ENCODE measurements at places on chromosomes 13 and 19.

DNA sequence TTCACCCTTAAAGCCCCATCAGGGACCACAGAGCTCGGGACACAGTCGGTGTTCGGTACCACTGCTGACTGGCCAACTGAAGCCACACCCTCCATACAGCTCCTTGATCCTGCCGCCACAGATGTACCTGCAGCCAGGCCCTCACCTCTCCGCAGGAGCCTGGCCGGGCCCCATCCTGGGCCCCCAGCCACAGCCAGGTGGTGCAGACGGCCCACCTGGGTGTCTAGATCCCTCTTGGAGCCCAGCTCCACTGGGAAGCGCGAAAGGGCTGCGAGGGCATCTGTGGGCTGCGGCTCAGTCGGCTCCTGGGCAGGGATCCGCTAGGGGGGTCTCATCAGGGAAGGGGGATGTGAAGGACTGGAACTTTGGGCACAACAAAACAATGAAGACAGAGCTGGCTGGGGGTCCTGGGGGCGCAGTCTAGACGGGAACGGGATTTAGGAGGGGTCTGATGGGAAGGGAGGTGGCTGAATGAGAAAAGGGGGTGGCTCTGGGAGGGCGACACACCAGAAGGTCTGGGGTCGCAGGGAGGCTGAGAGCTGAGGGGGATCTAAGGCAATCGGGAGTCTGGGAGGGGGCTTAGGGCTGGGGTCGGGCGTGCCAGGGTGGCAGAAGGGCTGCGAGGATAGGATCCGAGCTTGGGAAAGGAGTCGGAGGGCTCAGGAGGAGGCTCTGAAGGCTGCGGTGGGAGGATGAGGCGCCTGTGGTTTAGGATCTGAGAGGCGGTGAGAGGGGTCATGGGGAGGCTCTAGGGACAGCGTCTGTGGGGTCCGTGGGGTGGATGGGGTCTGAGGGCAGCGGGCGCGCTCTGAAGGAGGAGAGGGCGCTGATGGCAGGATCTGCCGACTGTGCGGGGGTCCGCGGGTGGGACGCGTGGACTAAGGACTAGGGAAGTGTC is 15.8 kb downstream of the PRODH2 start:
- DNase-seq = no peak

GRCh38 chr13:45456196-45456972 is 8.4 kb upstream of the COG3 start:
- no peak for DNase-seq

GRCh38 chr13:20673715-20674114 is 29.8 kb upstream of the IL17D start:
- DNase-seq = no peak

- DNase-seq = no peak
Observed at GRCh38 chr13:76677043-76677442, 209.2 kb downstream of the KCTD12 start.

GRCh38 chr13:106143392-106143791 is 392.1 kb downstream of the EFNB2 start:
- no peak for DNase-seq

- DNase-seq = peak; percentile 62
Observed at GRCh38 chr19:8641908-8642547, 11.6 kb downstream of the NFILZ start.

DNA sequence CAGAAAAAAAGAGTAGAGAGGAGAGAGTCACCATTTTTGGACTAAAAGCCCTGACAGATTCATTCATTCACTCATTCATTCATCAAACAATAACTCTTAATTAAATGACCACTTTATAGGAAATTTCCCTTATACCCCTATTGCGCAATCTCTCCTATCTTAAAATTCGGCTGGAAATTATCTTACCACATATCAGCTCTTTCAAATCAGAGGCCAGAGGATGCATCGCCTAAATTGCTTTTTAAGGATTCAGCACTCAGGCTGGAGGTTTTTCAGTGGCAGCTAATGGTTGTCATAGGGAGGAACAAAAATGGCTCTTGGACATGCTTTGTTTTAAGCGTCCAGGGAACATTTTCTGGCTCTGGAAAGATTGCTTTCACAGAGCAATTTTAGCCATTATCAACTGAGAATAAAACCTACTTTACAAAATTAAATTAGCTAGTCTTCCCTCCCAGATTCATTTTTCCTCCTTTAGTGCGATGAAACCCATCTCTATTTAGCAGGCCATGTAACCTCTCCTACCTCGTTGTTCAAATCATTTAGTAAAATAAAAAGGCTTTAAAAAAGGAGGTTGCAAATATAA is 115.2 kb downstream of the OLFM4 start:
- no peak for DNase-seq

- no peak for DNase-seq
Observed at GRCh38 chr19:40671404-40671803, 19.0 kb downstream of the NUMBL start.

GRCh38 chr13:23805122-23805521 is 84.1 kb downstream of the MIPEP start:
- no peak for DNase-seq

DNA sequence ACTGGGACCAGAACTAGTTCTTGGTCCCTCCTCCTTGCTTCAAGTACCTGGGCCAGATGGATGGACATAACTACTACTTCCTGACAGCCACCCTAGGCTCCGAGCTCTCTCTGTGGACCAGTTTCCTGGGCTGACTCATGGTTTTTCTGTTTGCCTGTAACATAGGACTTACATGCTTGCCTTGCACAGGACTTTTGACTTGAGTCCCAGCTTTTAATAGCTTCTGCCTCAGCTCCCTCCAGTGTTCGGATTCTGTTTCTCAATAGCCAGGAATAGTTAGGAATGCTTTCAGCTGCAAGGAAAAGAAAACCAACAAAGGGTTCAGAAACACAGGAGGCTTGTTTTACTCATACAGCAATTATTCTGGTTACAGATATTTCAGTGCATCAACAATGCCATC is 405.9 kb downstream of the ZNF536 start:
- DNase-seq = no peak

GRCh38 chr13:67224148-67224846 is 5.8 kb downstream of the PCDH9 start:
- no peak for DNase-seq

DNA sequence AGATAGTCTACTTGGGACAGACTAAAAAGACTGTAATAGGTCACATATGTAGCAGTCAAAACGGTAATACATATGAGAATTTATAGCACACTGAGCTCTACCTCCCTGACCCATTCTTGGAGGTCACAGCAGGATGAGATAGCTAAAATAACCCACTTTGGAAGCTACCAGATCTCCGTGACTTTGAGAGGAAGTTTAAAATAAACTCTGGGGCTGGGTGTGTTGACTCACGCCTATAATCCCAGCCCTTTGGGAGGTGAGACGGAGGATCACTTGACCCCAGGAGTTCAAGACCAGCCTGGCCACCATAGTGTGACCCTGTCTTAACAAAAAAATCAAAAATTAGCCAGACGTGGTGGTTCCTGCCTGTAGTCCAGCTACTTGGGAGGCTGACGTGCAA is 45.3 kb downstream of the DHRS12 start:
- DNase-seq = no peak

DNA sequence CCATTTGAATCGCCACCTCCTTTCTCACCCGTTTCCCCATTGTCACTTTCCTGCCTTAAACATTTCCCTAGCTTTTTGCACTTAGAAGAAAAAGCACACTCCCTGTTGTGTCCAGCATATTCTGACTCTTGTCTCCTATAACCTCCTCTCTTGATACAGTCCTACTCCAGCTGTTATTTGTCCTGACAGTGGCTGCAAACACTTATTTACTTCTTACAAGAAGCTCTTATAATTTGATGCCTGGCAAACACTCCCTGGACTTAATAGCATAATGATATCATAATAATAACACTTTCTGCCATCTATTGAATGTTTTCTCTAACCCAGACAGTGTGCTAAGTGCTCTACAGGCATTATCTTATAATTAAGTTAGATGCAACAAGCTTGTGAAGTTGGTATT is 76.6 kb downstream of the DGKH start:
- no peak for DNase-seq

GRCh38 chr13:45109102-45109720 is 11.1 kb upstream of the GTF2F2 start:
- DNase-seq = peak; percentile 68

DNA sequence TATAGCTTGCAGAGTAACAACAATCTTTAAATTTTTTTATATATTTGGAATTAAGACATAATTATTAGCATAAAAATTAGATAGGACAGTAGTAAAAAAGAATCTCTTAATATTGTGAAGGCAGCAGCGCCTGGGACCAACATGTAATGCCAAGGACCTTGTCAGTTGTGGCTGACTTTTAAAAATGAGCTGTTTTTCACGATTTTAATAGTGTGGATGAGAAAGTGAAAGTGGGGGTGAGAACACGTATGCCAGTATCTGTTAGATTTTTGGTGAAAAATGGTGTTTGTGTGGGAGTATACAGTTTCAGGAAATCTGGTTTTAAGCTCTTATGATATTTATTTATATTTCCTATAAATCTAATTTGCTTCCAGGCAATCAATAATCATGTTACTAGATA is 125.2 kb downstream of the LMO7 start:
- DNase-seq = peak; percentile 18

GRCh38 chr13:80337288-80338081 is 3.4 kb downstream of the SPRY2 start:
- DNase-seq = no peak

DNA sequence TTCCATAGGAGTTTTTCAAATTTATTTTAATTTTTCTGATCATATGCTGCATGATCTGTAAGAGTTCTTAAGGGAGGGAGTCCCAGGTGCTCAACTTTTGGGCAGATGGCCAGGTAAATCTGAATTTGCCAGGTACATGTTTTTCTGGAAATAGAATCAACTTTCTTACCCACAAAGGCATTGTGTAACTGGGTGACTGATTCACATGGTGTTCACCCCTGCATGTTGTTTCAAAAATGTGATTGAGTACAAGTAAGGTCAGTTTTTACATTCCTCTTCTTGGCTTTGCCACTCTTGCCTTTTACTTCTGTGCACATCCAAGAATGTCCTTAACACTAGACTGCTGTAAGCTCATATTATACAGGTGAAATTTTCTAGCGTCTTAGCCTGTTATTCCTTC is 30.4 kb downstream of the RB1 start:
- DNase-seq = no peak

DNA sequence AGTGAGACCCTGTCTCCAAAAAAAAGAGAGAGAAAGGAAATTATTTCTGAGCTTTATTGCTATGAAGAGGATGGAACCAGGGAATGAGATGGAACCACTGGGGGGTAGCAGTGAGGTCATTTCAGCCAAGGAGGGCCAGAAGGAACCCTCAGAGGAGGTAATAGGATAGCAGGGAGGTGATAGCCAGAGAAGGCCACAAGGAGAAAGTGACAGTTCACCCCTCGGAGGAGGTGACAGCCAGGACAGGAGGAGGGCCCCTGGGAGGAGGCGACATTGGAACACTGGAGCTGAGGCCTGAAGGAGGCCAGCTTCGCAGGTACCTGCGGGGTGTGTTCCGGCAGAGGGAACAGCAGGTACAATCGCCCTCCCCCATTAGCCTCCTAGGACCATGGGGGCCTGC is 675 bp upstream of the PGPEP1 start:
- DNase-seq = peak; percentile 40

- peak; percentile 77 for DNase-seq
Observed at GRCh38 chr19:7701654-7702457, at the start of gene FCER2. Gene FCER2 (minus strand): TSS chr19:7702131. CDS start chr19:7699760, 2,371 bp downstream.

GRCh38 chr13:105050686-105051085 is 1484.8 kb downstream of the EFNB2 start:
- DNase-seq = no peak

- no peak for DNase-seq
Observed at GRCh38 chr19:33332248-33332647, 29.9 kb upstream of the CEBPA start.

- no peak for DNase-seq
Observed at GRCh38 chr13:90300015-90300414, 1047.5 kb upstream of the MIR17HG start.

DNA sequence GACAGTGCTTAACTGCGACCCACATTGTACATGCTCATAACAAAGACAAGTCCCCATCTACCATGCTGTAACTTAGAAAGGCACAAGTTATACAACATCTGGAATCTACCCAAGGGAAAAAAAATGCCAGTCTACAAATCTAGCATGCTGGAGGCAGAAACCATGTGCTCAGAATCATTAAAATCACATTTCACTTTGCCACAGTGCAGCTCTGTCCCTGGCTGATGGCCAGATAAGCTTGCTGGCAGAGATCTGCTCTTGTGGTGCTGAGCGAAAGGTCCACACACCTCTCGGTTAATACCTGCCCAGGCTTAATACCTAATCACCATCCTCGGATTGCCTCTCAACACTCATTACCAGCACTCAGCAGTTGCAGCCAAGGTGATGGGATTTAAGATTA is 74.1 kb upstream of the UQCRFS1 start:
- no peak for DNase-seq

- no peak for DNase-seq
Observed at GRCh38 chr19:2803486-2804155, 16.0 kb upstream of the ZNF554 start.

- no peak for DNase-seq
Observed at GRCh38 chr13:100333141-100333540, 244.2 kb downstream of the PCCA start.

- no peak for DNase-seq
Observed at GRCh38 chr13:23608701-23609413, 38.6 kb downstream of the TNFRSF19 start.

GRCh38 chr13:88544836-88545235 is 873.7 kb downstream of the SLITRK5 start:
- DNase-seq = no peak

DNA sequence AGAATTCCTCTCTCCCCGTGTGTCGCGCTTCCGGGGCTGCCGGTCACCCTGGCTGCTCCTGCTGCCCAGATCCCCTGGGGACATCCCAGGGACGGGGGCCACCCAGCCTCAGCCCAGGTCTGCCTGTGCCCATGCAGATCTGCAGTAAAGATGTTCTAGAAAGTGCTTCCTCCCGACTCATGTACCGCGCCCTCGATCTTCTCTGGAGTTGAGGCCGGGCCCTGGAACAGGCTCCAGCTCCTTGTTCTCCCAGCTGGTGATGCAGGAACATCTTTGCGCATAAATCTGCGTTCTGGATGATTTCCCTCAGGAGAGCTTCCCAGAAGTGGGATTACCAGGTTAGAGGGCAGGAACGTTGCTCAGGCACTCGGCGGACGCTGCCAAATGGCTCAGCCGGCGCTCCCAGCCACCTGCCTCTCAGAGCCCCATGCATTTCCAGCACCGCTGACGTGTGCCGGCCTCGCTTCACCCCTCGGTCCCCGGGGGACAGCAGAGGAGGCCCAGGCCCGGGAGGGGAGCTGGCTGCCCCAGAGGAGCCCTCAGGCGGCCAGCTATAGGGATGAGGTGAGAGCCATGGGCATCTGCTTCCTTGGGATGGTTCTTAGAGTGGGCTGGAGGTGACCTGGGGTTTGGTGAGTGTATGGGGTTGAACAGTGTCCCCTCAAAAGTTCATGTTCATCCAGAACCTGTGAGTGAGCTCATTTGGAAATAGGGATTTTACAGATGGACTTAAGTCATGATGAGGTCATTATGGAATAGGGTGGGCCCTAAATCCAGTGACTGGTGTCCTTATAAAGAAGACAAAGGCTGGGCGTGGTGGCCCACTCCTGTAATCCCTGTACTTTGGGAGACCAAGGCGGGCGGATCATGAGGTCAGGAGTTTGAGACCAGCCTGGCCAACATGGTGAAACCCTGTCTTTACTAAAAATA is 42.6 kb downstream of the CRTC1 start:
- no peak for DNase-seq
